T-helper 2 cell (primary cell): ENCODE measurements at places on chromosomes 1 and 21.

DNA sequence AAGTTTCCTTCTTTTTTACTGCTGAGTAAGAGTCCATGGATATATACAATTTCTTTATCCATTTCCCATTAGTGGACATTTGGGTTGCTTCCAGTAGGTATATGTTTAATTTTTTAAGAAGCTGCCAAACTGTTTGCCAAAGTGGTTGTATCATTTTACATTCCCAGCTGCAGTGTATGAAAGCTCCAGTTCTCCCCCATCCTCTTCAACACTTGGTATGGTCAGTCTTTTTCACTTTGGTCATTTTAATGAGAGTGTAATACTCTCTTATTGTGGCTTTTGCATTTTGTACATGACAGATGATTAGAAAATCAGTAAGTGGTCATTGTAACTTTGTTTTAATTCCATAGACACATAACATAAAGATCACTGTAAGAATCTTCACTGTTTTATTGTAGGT lies 22.5 kb downstream of the DOP1B start:
- DNase-seq = no peak

GRCh38 chr1:102783487-102783886 lies 324.8 kb downstream of the COL11A1 start:
- no peak for DNase-seq

DNA sequence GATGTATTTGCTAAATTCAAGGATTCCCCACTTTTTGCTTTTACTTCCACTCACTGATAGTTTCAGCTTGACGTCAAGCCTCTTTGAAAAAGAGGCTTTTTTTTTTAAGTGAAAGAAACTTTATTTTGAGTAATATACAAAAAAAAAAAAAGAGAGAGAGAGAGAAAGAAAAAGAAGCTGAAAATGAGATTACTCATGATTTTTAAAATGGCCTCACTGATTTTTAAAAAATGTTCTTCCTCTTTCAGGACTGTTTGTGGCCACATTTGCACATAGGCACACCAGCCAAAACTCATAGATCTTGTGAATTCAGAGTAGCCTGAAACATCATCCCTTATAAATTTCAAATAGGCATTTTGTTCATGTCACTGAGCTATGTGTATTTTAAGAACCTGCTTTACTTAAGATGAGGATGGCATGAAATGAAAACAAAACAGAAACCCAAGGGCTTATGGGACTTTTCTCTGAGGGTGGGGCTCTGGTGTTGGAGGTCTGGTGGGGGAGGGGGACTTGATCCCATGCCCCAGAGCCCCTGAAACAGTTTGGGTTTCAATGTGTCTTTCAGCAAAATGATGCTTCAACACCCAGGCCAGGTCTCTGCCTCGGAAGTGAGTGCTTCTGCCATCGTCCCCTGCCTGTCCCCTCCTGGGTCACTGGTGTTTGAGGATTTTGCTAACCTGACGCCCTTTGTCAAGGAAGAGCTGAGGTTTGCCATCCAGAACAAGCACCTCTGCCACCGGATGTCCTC lies 6.1 kb downstream of the ATF3 start:
- DNase-seq = no peak

- DNase-seq = no peak
Measured at GRCh38 chr21:46130831-46131587, 24.4 kb downstream of the FTCD start.
